Cardiac septum (tissue), 1 donor: ENCODE measurements at places on chromosomes 2 and 18.

- DNase-seq = no peak
These were observed 12.0 kb downstream of the GLI2 start for GRCh38 chr2:120747706-120748105.

GRCh38 chr2:86372641-86373502 is 35.4 kb upstream of the REEP1 start:
- DNase-seq = no peak

DNA sequence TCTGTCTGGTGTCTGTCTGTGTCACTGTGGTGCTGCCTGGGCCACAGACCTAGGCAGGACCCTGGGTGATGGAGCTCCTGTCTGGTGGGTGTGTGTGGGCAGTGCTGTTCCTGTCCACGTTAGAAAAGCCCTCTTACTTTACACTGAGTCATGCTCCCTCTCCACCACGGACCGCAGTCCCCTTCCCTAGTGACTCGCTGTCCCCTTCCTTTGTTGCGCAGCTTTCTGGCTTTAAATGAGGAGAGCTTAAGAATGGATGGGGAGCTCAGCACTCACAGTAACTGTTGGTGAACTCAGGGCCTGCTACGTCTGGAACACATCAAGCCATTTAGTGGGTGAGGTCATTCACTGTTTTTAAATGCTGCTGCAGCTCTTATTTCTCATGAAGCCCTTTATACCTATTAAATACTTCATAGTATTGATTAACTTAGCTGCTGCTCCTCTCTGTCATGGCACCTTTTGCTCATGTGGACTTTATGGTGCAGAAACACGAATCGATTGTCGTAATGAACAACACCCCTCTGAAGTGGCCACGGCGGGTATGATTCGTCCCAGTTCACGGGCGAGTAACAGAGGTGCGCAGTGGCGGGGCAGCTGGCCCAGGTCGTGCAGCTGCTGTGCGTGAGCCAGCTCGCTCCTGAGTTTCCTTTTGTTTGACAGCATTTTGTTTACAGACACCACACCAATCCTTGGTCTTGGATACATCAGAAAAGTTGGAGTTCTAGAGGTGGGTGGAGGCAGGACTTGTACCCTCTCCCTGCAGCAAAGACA is 100.4 kb downstream of the LDLRAD4 start:
- no peak for DNase-seq

DNA sequence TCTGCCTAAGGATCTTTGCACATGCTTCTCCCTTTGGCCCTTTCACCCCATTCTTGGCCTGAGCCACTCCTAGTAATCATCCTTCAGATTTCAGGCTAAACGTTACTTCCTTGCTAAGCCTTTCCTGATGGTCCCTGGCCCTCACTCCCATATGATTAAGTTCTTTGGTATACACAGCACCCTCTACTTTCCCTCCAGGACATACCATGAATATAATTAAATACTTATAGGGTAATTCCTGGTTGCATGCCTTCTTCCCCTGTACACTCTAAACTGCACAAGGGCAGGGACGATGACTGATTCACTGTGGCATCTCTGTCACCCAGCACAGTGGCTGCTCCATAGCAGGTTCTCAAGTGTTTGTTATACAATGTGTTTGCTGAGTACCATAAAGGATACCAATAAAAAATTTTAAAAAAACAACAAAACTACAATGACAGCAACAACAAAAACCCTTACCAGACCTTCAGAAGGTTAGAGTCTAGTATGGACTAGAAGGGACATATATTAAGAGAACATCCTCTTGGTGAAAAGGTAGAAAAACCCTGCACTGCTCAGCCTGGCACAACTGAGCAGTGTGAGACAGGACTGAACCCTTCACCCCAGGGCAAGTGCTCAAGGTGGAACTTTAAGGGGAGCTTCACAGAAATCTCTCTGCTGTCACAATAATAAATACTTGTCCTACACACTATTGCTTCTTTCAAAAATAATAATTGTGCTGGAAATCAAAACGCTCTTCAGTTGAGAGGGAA is 76.2 kb downstream of the AAK1 start:
- DNase-seq = no peak

DNA sequence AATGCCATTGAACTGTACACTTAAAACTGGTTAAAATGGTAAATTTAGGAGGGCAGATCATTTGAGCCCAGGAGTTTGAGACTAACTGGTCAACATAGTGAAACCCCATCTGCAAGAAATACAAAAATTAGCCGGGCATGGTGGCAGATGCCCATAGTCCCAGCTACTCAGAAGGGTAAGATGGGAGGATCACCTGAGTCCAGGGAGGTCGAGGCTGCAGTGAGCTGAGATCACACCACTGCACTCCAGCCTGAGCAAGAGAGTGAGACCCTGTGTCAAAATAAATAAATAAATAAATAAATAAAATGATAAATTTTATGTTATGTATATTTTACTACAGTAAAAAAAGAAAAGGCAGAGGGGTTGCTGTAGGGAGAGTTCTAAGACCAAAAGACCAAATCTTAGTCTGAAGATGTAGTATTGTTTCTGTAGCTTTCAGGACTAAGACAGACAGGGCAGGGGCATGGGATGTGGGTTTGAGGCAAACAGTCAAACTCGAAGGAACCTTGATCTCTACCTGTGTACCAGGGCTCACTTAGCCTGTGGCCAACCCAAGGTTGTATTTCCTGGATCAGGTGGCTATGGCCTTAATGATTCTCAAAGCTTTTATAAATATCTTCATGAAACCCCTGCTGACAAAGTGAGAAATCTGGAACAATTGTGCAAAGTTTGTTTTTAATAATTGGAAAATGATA is 316.7 kb downstream of the CYRIA start:
- no peak for DNase-seq

DNA sequence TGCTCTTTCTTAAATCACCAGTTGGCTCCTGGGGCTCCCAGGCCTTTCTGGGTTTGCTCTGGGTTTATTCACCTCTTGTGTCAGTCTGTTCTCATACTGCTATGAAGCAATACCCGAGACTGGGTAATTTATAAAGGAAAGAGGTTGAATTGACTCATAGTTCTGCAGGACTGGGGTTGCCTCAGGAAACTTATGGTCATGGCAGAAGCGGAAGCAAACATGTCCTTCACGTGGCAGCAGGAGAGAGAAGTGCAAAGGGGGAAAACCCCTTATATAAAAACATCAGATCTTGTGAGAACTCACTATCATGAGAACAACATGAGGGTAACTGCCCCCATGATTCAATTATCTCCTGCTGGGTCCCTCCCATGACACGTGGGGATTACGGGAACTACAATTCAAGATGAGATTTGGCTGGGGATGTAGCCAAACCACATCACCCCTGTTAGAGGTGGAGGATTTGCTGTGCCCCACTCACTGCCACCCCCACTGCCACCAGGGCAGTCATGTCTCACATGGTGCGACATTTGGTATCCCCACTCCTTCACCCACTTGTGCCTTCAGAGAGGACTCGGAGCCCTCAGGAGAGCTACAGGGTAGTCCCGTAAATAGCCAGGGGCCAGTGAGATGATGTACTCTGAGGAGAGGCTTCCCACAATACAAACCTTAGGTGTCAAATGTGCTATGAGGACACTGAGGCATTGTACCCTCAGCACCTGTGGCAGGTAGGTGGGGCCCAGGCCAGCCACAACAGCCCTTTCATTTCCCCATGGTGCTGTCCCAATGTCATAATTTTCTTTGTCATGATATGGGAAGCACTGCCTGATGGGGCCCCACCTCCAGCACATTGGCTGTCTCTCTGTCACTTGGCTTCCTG is 35.7 kb downstream of the CDC42EP3 start:
- DNase-seq = peak; percentile 78

DNA sequence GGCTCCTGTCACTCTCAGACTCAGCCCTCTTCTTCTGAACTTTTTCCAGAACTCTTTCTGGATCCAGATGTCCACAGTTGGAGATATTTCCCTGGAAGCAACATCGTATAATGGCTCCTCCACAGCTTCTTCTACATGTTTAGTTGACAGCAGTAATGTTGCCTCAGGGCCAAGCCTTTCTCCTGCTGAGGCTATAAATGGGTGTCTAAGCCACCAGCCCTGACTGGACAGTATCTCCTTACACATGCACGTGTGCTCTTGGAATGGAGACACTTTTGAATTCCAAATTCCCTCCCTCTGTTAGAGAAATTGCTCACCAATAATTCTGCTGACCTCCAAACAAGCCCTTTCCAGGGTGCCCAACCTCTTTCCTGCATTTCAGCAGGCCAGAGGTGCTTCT is 156.2 kb upstream of the PIK3C3 start:
- no peak for DNase-seq
